ENCODE measurements at places on chromosomes 4 and X.

- no peak for DNase-seq
These were observed 412.9 kb upstream of the FMR1 start for GRCh38 chrX:147498796-147499195.

DNA sequence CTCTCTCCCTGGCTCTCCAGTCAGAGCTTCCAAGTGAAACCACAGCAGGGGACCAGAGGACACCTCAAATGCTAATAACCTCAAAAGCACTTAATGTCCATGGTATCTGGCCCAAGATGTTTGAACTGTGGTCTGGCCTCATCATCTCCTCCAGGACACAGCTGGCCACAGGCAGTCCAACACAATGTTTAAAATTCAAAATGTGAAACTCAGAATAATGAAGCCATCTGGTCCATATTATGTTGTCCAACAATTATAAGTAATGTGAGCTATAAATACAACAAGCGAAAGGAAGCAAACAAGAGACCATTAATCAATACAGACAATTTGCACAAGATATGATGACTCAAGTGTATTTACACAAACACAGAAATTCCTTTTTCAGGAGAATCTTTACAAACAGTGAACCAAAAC lies 90.7 kb upstream of the S100G start:
- DNase-seq, result no peak

DNA sequence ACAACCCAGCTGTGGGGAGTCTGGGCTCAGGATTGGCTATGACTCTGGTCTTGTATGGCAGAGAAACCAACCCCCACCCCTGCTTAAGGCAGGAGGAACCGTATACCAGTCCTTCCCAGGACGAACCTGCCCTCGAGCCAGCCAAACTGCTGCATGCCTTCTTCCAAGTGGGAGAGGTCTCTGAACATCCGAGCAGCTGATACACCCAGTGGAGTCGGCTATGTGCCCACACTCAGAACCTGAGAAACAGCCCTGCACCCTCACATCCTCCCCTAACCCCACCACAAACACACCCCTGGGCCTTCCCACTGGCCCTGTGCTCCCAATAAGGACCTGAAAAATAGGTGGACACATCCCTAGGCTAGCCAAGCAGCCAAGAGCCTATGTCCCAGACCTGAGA lies 21.8 kb downstream of the C4orf33 start:
- no peak for DNase-seq

- DNase-seq, result no peak
These were observed 882.9 kb upstream of the SLIT2 start for GRCh38 chr4:19368800-19369199.

GRCh38 chr4:48752726-48753125 lies 27.4 kb downstream of the FRYL start:
- no peak for DNase-seq

DNA sequence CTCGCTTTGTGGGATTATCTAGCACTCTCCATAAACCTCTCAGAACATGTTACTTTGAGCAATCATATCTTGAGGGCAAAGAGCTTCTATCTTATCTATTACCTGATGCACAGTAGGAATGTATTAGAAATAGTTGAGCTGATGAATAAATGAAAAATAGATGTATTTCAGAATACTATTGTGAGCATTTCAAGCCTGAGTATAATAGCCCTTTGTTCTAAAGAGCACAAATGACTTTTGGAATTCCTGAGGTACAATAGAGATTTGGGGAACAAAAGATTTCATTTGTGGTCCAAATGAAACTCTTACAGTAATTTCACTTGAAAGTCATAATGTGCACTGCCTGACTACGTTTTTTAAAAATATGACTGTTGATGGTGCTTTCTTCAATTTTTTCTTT lies 159.5 kb downstream of the UGT8 start:
- DNase-seq, result no peak

Measured in upper lobe of left lung (tissue), 6 donors.